ENCODE measurements at places on chromosomes 4 and X.

GRCh38 chr4:109275066-109275745, 27.3 kb downstream of the COL25A1 start:
- no peak for DNase-seq

DNA sequence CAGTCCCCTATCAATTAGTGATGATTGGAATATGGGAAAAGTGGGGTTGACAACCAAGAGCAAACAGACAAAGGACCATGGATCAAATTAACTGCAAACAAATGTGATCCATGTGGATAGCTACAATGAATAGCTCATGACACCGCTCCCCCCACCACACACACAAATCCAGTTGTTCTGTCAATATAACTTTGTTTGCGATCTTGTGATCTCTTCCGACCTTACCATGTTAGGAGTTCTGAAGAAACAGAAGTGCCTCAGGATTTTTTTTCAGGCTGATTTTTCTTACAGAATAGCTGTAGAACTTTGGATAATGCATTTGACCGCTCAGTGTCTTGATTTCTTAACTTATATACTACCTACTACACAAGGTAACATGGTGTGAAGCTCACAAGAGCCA, 116.6 kb downstream of the SH2D1A start:
- DNase-seq: no peak

- no peak for DNase-seq
These were observed 51.6 kb upstream of the NHS start for GRCh38 chrX:17323397-17323796.

- DNase-seq: no peak
These were observed 183.3 kb downstream of the DCLK2 start for GRCh38 chr4:150261571-150261970.

DNA sequence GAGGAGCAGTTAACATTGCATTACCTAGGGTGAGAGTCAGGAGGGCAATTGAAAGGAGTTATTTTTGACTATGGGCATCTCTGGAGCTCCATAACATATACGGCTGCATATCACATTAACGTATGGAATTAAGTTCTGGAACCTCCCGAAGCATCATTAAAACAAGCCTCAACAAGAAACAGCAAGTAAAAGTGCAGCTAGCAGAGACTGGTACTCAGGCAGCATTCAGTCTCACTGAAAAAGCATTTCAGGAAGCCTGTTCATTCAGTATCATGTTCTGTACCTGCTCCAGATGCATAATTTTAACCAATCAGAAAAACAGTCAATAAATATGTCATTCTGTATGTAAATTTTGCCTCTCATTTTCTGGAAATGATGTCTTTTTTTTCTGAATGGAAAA, 299.6 kb downstream of the EPHA5 start:
- DNase-seq: no peak

DNA sequence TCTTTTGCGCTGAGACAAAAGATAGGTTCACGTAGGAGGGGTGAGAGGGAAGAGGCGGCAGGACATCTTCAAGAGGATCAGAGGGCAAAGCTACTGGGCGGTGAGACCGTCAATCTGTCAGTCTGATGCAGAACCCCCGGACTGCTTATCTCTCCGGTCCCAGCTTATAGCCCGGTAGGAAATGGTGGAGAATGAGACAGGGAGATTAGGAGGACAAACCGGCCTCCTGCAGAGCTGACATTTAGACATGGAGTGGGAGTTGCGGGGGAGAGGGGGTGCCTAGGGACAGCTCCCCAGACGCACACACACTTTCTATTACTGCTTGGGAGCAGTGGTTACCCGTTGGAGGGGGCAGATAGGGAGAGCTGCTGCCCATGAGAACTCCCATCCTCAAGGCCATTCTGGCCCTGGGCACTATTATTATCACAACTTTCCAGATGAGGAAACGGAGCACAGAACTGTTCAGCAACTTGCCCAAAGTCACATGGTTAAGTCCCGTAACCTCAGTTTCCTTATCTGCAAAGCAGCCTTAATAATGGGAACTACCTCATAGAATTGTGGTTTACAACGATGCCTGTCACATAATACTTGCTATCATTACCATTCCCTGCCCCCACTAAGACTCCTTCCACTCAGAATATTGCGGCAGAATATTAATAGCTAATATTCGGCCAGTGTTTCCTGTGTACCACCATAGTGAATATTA, 1.1 kb upstream of the HDAC6 start:
- DNase-seq: no peak

DNA sequence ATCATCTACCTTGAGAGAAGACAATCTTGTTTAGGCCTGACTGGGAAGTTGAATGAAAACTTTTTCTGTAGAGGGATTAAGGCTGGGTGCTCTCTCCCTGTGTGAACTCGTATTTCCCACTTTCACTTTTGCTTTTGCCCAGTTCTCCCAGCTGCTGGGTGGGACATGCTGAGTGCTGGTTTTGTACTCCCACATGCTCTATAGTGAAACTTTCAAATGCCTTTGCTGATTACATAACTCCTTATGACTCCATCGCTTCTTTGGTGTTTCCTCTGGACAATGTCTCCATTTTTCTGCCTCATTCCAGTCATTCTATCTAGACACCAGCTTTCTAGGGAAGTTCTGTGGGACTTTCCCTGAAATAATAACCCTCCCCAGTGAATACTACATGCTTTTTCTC, 100.5 kb downstream of the CLNK start:
- no peak for DNase-seq

GRCh38 chrX:40615976-40616375, 7.3 kb upstream of the MPC1L start:
- DNase-seq: no peak

DNA sequence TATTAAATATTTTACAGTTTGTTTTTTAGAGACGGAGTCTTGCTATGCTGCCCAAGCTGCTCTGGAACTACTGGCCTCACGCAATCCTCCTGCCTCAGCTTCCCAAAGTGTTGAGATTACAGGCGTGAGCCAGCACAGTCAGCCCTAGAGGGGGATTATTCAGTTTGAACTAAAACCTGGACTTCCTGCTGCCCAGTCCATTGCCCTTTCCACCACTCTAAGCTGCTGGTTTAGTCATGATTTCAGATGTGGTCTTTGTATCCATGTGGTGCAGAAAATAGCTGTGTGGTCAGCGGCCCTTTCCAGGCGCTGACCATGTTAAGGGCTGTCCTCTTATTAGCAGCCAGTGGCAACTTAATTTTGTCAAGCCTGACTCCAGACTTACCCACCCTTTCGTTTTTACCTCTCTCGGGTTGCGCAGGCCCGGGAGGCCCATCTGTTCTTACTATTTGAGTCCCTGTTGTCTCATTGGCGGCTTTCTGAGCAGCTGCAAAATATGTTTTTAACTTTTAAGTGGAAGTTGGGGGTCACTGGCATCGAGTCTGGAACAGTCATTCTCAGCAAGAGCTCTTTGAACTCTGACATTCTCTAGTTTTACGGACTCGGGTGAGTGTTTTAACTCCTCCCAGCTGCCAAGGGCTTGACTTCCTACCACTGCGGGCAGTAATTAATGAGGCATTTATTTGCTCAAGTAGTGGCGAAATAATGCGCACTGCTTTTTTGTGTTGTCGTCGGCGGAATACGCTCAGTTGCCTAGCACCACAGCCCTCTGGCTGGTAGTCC, 773 bp upstream of the VMA21 start:
- no peak for DNase-seq

DNA sequence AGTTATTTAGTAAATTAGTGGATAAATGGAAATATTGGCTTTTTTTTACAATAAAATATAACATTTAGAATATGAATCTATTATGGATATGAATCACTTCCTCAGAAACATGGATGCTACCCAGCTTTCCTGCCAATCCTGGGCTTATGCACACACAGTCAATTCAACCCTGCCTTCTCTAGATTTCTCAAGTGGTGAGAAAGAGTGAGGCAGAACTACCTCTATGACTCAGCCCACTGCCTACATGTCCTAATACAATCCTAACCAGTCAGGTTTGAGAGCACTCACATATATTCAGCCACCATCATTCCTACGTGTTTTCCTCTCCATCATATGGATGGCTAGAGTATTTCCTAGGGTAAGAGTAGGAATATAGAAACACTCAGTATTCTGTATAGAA, 91.1 kb upstream of the ANKRD50 start:
- DNase-seq: no peak

DNA sequence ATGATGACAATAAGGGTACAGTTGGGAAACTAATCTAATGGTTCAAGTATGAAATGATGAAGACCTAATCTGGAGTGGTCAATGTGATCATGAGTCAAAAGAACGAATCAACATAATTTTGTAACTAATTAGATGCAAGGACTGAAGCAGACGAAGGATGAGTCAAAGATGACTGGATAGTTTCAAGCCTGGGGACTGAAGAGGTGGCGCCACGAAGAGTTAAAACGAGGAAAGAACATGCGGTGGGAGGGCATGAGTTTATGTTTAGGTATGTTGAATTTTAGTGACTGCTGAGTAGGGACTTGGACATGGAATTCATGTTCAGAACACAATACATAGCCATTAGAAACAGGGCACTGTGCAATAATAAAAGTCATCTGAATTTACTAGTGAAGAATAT, 221.5 kb upstream of the FAM241A start:
- DNase-seq: no peak

Measured in CD4-positive, alpha-beta T cell treated with Interleukin-17A for 1 hour (primary cell).